ENCODE measurements at places on chromosomes 3 and 15. TPM values are rescaled to one million over a fixed set of nuclear protein-coding genes. Genes with fewer than 3 reads are reported as not detected.

COPB2 gene
- 105 TPM for total RNA-seq

IGSF11 gene
- not detected for total RNA-seq

MUC4 gene
- 0.34 TPM for total RNA-seq

IL20RB gene
- 1.7 TPM for total RNA-seq

DNA sequence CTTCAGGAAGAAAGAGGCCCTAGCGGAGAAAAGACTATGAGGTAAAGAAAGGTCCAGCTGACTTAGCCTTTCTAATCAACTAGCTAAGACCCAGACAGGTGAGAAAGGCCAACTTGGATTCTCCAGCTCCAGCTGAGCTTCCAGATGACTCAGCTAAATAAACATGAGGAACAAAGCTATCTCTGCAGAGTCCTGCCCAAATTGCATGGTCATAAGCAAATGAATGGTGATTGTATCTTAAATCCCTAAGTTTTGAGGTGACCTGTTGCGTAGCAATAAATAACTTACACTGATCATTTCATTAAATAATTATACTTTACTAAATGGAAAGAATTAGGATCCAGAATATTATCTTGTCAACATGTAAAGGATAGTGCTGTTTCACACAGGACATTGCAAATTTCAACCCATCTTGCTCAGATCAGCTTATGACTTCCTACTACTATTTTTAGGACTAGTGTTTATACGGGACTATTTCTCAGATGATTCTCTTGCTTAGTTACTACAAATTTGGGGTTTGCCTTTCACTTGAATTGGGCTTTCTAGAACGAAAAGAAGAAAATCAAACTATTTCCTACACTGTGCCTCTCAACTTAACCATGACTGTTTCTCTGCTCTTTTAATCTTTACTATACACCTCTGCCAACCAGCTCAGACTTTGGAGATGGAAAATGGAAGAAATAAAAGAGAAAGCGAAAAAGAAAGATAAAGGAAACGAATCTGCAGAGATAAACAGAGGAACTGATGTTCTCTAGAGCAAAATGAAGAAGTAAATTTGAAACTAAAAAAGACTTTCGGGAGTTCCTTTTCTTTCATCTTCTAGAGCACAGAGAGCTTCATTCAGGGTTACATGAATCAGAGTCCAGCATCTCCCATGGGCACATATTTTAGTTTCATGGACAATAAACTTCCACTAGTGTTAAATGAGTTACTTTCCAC lies 6.6 kb upstream of the ADGRG7 start:
- peaks cover 13% of the 10 kb centered on the region for H3K4me1 ChIP-seq
- no peak for DNase-seq

- H3K4me3 ChIP-seq, result no peak overlapping the region
- H3K27ac ChIP-seq, result no peak overlapping the region
- H3K4me1 ChIP-seq, result peaks cover 29% of the 10 kb centered on the region
- H3K27me3 ChIP-seq, result no peaks in the 10 kb centered on the region
These were observed 122.0 kb upstream of the EOMES start for GRCh38 chr3:27844052-27844675.

GRCh38 chr15:38707802-38708671 lies 143.4 kb upstream of the RASGRP1 start:
- DNase-seq, result no peak
- H3K27me3 ChIP-seq, result no peaks in the 10 kb centered on the region
- no peak overlapping the region for H3K27ac ChIP-seq
- peaks cover 22% of the 10 kb centered on the region for H3K4me1 ChIP-seq

DNA sequence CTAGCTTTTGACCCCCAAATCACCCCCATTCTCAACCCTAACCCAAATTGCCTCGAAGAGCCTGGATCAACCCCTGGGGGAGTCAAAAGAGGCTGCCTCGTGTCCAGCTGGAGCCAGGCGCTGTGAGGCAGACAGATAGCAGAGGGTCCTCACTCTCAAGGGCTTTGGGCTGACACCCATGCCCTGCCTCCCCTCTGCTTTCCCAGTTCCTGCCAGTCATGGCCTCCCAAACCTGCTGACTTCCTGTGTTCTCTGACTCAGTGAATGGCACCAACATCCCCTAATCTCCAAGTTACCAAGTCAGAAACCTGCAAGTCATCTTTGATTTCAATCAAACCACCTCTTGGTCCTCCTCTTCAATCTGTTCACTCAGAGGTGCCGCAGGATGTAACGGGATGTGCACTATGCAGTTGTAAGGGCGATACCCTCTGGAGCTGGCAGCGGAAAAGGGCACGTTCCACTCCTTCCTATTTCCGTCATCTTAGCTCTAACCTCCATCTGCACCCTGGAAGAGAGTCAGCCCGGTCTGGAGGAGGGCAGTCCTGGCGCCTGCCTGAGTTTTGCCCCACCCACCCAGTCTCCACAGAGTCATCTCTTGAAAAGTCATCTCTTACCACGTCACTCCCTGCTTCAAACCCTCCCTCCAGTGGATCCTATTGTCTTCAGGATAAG lies 52.4 kb upstream of the FAM174B start:
- peaks cover 22% of the 10 kb centered on the region for H3K27me3 ChIP-seq
- no peaks in the 10 kb centered on the region for H3K36me3 ChIP-seq
- peaks cover 15% of the 10 kb centered on the region for H3K4me1 ChIP-seq

DNA sequence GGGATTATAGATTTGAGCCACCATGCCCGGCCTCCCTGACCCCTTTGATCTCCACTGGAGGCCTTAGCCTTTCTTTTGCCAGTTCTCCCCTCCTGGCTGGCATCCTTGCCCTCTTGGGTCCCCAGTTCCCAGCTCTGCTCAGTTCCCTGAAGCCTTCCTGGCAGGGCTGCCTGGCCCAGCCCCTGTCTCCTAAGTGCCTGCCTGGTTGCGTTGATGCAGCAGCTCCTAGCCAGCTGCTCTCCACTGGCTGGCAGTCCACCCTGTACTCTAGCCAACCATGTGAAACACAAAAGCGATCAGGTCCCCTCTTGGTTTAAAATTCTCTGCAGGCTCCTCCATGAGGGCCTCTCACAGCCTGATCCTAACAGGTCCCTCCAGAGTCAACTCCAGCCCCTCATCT lies 184.7 kb downstream of the RAB11A start:
- DNase-seq, result no peak
- H3K27me3 ChIP-seq, result no peaks in the 10 kb centered on the region
- H3K27ac ChIP-seq, result no peak overlapping the region
- H3K36me3 ChIP-seq, result no peaks in the 10 kb centered on the region
- H3K4me3 ChIP-seq, result no peak overlapping the region

DNA sequence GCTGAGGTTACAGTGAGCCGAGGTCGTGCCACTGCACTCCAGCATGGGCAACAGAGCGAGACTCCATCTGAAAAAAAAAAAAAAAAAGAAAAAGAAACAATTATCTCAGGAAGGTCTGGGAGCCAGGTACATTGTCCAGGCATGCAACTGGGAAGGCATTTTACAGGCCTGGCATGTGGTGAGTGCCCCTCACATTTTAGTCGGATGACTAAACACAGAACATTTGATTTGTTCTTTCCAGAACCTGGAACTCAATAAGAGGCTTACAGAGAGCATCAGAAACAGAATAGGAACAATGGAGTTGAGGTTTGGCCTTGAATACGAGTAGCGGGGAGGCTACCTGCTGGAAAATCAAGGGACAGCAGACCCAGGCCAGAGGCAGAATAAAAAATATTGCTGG lies 33.7 kb upstream of the IGF1R start:
- H3K36me3 ChIP-seq, result no peaks in the 10 kb centered on the region
- H3K27me3 ChIP-seq, result no peaks in the 10 kb centered on the region
- no peaks in the 10 kb centered on the region for H3K4me1 ChIP-seq
- H3K4me3 ChIP-seq, result no peak overlapping the region
- DNase-seq, result no peak
- no peak overlapping the region for H3K27ac ChIP-seq

- no peak overlapping the region for H3K27ac ChIP-seq
- no peak overlapping the region for H3K4me3 ChIP-seq
- H3K27me3 ChIP-seq, result no peaks in the 10 kb centered on the region
- no peaks in the 10 kb centered on the region for H3K36me3 ChIP-seq
- H3K4me1 ChIP-seq, result no peaks in the 10 kb centered on the region
These were observed 408.6 kb downstream of the GBE1 start for GRCh38 chr3:81352867-81353266.

GRCh38 chr3:197545571-197545970 lies 10.2 kb downstream of the BDH1 start:
- no peak overlapping the region for H3K4me3 ChIP-seq
- peaks cover 6% of the 10 kb centered on the region for H3K4me1 ChIP-seq
- H3K36me3 ChIP-seq, result peaks cover 2% of the 10 kb centered on the region
- no peak overlapping the region for H3K27ac ChIP-seq

OCA2 gene
- 0.14 TPM for total RNA-seq

DNA sequence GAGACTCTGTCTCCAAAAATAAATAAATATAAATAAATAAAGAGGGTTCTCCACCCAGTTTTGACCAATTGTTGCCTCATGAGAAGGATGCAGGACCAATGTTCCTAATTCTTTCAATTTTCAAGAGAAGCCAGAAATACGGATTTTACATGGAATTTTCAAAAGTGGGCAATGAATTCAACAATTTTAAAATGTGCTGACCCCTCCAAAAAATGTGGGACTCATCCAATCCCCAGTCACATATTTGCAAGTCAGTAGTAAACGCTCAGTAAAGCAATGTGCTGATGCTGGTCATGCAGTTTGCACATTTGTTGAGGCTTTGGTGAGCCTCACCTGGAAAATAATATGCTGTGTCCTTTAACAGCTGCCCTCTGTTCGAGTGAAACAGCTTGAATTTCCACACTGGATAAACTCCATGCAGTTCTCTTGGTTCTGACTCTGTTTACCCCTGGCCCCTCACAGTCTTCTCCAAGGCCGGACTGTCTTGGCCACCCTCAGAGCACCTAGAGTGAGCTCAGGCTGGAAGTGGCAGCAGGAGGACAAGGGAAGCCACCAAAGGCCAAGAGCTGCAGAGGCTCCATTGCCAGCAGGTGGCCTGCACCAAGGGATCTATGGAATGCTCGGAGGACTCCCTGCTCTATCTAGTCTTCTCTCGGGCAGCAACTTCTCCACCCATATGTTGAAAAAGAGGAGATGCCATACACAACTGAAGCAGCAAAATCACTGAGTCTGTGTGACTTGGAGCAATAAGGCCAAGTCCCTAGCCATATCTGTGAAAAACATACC lies 246.8 kb downstream of the UACA start:
- peaks cover 31% of the 10 kb centered on the region for H3K27me3 ChIP-seq
- no peak overlapping the region for H3K4me3 ChIP-seq
- no peaks in the 10 kb centered on the region for H3K4me1 ChIP-seq
- peaks cover under 1% of the 10 kb centered on the region for H3K36me3 ChIP-seq
- no peak overlapping the region for H3K27ac ChIP-seq

DNA sequence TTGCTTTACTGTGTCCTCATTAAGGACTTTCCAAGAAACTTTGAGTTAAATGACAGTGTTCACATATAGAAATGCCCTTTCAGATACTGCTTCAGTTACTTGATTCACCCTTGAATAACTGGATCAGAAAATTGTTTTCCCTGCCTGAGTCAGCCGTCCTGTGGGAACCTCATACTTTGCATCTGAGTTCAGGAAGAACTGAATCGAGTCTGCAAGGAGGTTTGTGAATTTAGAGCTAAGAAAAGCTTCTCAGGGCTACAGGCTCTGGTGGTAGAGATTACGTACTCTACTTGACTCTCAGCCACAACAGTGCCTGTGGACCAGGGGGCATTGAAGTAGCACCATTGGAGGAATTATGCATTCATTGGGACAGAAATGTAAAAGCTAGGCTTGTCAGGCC lies 252.4 kb upstream of the C2CD4B start:
- peaks cover 10% of the 10 kb centered on the region for H3K27me3 ChIP-seq
- DNase-seq, result no peak
- no peaks in the 10 kb centered on the region for H3K4me1 ChIP-seq

GRCh38 chr3:107663266-107663665 lies 140.5 kb downstream of the BBX start:
- peaks cover 20% of the 10 kb centered on the region for H3K4me1 ChIP-seq
- no peak overlapping the region for H3K4me3 ChIP-seq
- H3K27me3 ChIP-seq, result no peaks in the 10 kb centered on the region
- no peaks in the 10 kb centered on the region for H3K36me3 ChIP-seq
- no peak for DNase-seq
- H3K27ac ChIP-seq, result no peak overlapping the region

DNA sequence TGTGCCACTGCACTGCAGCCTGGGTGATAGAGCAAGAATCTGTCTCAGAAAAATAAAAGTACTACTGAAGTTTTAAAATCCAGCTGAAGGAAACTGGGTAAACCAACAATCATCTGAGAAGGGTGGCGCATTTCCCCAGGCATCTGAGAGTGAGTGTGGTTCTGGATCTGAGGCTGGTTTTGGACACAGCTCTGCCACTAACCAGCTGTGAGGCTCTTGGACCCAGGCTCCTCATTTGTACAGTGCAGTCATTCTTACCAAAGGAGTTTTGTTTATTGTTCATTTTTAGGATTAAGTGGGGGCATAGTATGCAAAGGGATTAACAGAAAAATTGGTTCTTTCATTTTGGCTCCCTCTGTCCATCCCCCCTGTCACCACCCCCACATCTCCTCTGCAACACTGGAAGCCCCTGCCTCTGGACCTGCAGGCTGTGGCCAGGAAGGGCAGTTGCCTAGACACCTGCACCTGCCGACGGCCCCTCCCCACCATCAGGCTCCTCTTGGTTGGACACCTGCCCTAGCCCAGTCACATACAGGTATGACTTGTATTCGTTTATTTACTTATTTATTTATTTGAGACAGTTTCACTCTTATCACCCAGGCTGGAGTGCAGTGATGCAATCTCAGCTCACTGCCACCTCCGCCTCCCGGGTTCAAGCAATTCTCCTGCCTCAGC lies 8.8 kb downstream of the NUP210 start:
- no peak for DNase-seq
- no peak overlapping the region for H3K4me3 ChIP-seq
- H3K4me1 ChIP-seq, result peaks cover 53% of the 10 kb centered on the region

DNA sequence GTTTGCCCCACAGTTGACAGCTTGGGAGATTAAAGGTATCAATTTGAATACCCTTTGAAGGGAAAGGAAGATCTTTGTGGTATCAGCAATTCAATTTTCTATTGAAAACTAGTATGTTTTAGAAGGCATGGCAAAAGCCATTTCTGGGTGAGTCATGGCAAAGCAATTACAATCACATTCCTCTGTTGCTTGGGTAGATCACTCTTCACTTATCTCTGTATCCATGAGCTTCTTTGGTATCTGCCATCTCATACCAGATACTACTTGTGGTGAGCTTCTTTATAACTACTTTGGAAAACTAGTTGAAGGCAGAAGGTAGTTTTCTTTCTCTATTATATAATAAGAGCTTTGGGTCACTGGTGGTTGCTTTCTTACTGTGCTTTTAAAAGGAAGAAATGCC lies 28.3 kb upstream of the LSAMP start:
- H3K27ac ChIP-seq, result no peak overlapping the region
- H3K36me3 ChIP-seq, result no peaks in the 10 kb centered on the region

GRCh38 chr3:26091096-26091495 lies 301.2 kb downstream of the OXSM start:
- no peak overlapping the region for H3K4me3 ChIP-seq
- H3K4me1 ChIP-seq, result no peaks in the 10 kb centered on the region
- no peak overlapping the region for H3K27ac ChIP-seq
- peaks cover 5% of the 10 kb centered on the region for H3K36me3 ChIP-seq
- no peaks in the 10 kb centered on the region for H3K27me3 ChIP-seq
- no peak for DNase-seq

- DNase-seq, result no peak
- no peak overlapping the region for H3K27ac ChIP-seq
- H3K4me1 ChIP-seq, result no peaks in the 10 kb centered on the region
- H3K36me3 ChIP-seq, result no peaks in the 10 kb centered on the region
These were observed 197.5 kb downstream of the EPHB1 start for GRCh38 chr3:134992586-134992985.

FETUB gene
- not detected for total RNA-seq

GRCh38 chr3:25817107-25817506 lies 27.2 kb downstream of the OXSM start:
- DNase-seq, result no peak
- H3K4me1 ChIP-seq, result no peaks in the 10 kb centered on the region
- H3K27me3 ChIP-seq, result peaks cover 20% of the 10 kb centered on the region
- no peak overlapping the region for H3K27ac ChIP-seq
- H3K4me3 ChIP-seq, result no peak overlapping the region

LRTM1 gene
- not detected for total RNA-seq
